Vagina (tissue), 2 donors: ENCODE measurements at places on chromosomes 5 and 9.

DNA sequence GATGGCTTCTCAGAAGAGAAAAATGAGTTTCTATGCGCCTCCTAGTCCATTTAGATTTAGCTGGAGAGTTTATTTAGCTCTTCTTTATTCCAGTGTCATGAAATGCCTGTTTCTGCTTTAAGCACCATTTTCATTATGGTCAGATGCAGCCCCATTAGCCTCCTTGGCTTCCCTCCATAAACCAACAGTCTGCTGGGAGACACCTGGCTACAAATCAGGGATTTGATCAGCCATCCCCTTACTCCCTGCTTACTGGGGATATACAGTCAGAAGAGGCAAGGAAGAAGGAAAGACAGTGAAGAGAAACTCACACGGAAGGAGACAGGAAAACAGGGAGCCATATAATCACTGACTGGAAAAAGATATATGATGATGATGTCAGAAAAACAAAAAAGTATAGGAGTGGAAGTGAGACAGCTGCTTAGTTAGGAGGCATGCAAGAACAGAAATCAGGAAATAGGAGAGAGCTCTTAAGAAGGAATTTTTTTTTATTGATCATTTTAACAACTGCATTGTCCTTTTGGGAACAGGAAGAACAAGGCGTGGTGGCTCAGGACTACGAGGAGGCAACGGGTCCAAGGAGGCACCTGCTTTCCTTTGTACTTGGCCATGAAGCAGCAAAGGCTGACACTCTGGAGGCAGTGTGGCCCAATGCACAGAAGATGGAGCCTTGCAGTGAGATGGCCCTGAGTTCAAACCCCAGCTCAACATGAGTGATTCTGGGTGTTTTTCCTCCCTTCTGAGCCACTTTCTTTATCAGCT is 56.1 kb downstream of the MED27 start:
- no peak for DNase-seq

- DNase-seq, result no peak
These were observed 231.4 kb downstream of the ARHGEF28 start for GRCh38 chr5:73857446-73857845.

DNA sequence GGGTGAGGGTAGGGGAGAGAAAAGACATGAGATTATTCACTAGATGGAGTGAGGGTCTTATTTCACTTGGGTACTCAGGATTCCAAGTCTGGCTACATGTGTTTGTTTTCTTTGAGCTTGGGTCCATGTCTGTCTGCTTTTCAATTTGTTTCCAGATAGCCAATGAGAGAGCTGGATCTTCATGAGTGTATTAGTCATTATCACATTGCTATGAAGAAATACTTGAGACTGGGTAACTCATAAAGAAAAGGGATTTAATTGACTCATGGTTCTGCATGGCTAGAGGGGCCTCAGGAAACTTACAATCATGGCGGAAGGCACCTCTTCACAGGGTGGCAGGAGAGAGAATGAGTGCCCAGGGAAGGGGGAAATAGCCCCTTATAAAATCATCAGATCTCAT is 196.8 kb upstream of the TRIM32 start:
- no peak for DNase-seq

GRCh38 chr9:75850459-75851200 is 39.8 kb upstream of the PCSK5 start:
- no peak for DNase-seq

GRCh38 chr5:82851471-82851870 is 225.7 kb downstream of the TMEM167A start:
- no peak for DNase-seq

- no peak for DNase-seq
These were observed 211.7 kb downstream of the LRRC70 start for GRCh38 chr5:62790348-62790747.

DNA sequence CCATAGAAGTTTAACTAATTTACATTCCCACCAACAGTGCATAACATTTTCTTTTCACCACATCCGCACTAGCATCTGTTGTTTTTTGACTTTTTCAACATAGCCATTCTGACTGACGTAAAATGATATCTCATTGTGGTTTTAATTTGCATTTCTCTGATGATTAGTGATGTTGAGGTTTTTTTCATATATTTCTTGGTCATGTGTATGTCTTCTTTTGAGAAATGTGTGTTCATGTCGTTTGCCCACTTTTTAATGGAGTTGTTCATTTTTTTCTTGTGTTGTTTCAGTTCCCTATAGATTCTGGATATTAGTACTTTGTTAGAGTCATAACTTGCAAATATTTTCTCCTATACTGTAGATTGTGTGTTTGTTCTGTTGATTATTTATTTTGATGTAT is 163.4 kb downstream of the FER start:
- DNase-seq, result no peak

DNA sequence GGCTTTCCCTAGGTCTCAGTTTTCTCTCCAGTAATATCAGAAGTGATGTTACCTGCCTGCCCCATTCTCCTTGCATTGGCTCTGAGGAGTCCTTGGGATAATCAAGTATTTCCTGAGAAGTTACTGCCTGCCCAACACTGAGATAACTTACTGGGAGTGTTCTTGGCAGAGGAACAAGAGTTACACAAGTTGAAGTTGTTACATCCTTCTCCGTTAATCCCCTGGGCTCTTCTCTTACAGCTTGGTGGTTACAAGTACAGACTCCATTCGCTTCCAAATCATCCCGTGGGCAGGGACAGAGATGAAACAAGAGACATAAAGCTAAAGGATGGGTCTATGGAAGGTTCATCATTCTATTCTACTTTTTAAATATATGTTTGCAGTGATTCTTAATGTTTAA is 74.1 kb upstream of the SAP30L start:
- DNase-seq, result no peak

DNA sequence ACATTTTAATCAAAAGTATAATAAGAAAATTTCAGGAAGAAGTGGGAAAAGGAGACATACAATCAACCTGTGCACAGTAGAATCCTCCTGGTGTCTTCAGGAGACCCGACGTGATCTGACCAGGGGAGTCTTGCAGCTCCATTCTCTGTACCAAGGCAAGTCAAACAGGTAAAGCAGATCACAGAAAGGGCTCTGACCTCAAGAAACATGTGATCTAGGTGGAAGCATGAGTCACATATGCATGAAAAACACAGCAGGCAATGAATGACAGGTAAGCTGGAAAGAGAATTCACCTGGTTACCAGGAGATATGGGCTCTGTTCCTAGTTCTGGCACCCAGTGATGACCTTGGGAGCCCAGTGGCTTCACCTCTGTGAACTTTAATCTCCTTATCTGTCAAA is 19.4 kb upstream of the FABP6 start:
- DNase-seq, result no peak

- DNase-seq, result no peak
These were observed 11.6 kb upstream of the PAPPA start for GRCh38 chr9:116141864-116142561.

DNA sequence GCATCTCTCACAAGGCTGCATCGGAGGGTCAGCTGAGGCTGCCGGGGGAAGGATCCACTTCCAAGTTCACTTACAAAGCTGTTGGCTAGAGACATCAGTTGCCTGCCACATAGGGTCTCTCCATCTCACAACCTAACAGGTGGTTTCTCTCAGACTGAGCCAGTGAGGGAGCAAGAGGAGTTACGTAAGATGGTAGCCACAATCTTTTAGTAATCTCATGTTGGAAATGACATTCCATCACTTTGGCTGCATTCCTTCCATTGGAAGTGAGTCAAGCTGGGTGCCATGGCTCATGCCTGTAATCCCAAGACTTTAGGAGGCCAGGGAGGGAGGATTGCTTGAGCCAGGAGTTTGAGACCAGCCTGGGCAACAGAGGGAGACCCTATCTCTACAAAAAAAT is 7.4 kb upstream of the GRK6 start:
- DNase-seq, result no peak

GRCh38 chr5:55575815-55576583 is 41.2 kb upstream of the PLPP1 start:
- DNase-seq, result no peak

- no peak for DNase-seq
These were observed 316.2 kb downstream of the BRINP1 start for GRCh38 chr9:119053070-119053469.

DNA sequence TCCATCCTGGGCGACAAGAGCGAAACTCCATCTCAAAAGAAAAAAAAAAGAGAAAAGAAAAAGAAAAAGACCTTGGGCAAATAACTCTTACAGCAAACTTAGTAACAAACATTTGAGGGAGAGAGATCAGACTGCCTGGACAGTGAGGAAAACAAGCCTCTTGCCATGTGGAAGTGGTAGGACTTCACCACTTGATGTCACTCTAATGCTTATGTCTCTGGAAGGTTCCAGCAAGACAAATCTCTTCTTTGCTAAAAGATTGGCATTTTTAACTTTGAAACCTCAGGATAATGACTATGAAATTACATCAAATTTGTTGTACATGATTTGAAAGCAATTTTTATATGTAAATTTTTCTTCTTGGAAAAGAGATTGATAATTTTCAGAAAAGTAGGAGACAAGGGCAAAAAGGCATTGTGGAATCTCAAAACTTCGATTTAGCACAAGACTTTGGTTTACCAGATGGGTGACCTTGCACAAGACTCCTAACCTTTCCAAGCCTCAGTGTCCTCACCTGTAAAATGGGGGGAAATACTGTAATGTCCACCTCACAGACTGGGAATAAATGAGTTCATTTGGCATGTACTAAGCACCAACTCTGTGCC is 5.4 kb downstream of the ACTL7B start:
- no peak for DNase-seq

DNA sequence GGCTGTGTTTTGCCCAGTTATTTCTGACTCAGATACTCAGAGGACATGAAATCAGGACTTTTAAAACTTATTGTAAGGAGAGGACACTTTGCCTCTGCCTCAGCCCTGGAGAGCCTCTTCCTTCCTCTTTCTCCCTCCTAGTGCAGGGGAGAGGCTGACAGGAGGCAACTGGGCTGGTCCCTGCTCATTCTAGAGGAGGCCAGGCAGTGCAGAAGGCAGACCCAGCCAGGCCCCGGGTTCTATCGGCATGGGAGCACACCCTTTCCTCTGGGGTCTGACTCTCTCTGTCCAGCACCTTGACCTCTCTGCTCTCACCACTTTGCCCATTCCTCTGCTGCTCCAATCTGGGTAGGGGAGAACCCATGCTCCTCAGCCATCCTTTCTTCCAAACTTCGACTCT is 16.0 kb upstream of the SMIM32 start:
- no peak for DNase-seq

GRCh38 chr9:91301161-91301560 is 60.6 kb downstream of the AUH start:
- no peak for DNase-seq

DNA sequence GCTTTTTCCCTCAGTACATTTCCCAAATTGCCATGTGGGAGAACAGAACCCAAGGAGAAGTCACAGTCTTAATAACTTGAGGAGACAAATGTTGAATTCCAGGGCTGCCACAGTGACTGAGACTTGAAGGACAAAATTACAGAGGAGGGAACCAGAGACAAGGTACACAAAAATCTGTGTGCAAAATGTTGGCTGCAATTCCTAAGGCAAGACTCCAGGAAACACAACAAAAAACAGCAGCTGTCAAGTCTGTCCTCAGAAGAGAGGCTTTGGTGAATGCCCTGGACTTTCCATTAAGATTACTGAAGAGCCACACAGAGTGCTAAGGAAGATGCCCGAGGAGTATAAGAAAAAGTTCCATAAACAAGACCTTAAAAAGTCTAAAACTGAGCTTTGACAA is 21.1 kb downstream of the AP3B1 start:
- DNase-seq, result no peak
